MG63 (cell line): ENCODE measurements at places on chromosomes 1 and 21. TPM values are rescaled to one million over a fixed set of nuclear protein-coding genes. Genes with fewer than 3 reads are reported as not detected.

Gene KMO
- not detected in 2 replicates for total RNA-seq

GRCh38 chr1:59438058-59438560, 141.2 kb downstream of the FGGY start:
- no peak for DNase-seq

- no peak for DNase-seq
These were observed 108.8 kb downstream of the UBR4 start for GRCh38 chr1:19101244-19101643.

Gene LCE3D
- total RNA-seq, result not detected in 2 replicates
